ENCODE measurements at places on chromosomes 5 and 9. TPM values are rescaled to one million over a fixed set of nuclear protein-coding genes. Genes with fewer than 3 reads are reported as not detected.

GRCh38 chr9:126650404-126651341 is 36.9 kb downstream of the LMX1B start:
- H3K36me3 ChIP-seq: no peaks in the 10 kb centered on the region
- no peak overlapping the region for H3K4me3 ChIP-seq

DNA sequence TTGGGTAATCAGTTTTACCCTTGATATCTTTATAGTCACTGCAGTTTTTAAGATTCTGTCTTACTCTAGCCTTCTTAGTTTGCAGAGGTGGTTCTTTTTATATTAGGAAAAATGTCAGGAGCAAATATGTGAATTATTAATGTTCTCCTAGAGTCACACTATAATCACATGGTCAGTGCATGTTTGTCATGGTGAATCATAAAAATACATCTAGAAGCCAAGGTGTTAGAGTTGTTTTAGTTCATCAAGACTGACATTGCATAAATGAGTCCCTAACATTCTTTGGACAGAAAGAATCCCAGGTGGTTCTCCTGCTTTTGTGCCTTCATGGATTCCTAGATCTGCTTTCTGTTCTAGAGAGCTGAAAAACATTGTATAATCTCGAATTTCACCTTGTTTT is 22.9 kb downstream of the ATG10 start:
- DNase-seq: no peak
- H3K4me3 ChIP-seq: no peak overlapping the region
- no peaks in the 10 kb centered on the region for H3K27me3 ChIP-seq
- no peaks in the 10 kb centered on the region for H3K36me3 ChIP-seq
- no peak overlapping the region for H3K27ac ChIP-seq
- no peaks in the 10 kb centered on the region for H3K4me1 ChIP-seq

DNA sequence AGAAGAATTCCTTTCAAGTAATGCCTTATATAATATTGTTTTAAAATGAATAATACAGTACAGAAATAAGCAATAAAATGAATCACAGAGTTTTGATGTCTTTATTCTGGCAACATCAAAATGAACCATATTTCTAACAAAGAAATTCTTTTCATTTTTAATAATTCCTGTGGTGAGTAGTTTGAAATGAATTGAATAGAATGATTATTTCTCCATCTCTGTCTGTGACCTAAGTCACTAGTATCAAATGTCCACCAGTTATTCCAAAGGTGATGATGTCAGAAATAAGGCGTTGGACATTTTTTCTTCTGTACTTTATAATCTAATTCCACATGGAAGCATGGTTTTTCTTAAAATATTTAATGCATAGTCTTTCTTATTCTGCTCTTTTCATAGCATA is 106.2 kb downstream of the ADAMTSL1 start:
- H3K4me1 ChIP-seq: no peaks in the 10 kb centered on the region
- DNase-seq: no peak
- no peaks in the 10 kb centered on the region for H3K36me3 ChIP-seq
- no peaks in the 10 kb centered on the region for H3K27me3 ChIP-seq
- no peak overlapping the region for H3K27ac ChIP-seq

- no peak overlapping the region for H3K4me3 ChIP-seq
- no peaks in the 10 kb centered on the region for H3K27me3 ChIP-seq
- no peaks in the 10 kb centered on the region for H3K36me3 ChIP-seq
- H3K27ac ChIP-seq: no peak overlapping the region
These were observed 1.5 kb upstream of the SIT1 start for GRCh38 chr9:35651956-35652828.

DNA sequence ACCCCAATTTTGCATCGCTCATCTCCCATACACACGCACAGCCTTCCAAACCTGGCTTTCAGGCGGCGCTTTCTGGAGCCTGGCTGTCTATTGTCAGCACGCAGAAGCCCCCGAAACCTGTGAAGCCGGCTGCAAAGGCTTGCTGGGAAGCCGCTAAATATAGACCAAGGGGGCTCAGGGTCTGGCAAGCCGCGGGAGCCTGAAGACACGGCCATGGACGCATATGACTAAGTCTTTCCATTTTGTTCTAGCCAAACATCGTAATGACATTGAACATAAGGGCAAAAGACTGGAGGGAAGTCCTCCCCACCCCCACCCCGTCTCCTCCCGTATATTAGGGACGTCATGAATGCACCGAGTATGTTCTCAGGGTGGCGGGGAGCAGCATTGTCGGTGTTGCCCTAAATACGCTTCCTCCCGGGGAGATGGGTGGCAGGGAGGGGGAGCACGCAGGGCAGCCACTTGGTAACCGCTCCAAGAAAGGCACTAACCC is 1.1 kb downstream of the CTNND2 start:
- no peaks in the 10 kb centered on the region for H3K27me3 ChIP-seq
- H3K4me1 ChIP-seq: no peaks in the 10 kb centered on the region
- peak overlapping the region; percentile 32 for H3K27ac ChIP-seq
- no peaks in the 10 kb centered on the region for H3K36me3 ChIP-seq
- H3K4me3 ChIP-seq: peak overlapping the region; percentile 70
- DNase-seq: no peak

DNA sequence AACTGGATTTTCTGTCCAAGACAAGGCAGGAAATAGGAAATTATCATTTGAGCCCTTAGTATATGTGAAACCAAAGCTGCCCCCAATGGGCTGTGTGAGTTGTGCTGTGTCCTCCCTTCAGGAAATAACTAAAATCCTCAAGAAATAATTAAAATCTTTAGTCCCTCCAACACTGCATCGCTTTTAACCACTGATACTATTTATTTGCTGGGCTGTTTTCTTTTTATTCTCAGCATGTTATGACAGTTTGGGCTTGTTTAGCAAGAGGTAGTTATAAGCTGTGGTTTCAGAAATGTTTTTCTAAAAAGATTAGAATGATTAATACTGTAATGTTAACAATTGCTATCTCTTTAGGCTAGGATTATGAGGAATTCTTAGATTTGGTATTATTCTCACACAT is 187.0 kb upstream of the KCNN2 start:
- no peak overlapping the region for H3K4me3 ChIP-seq
- DNase-seq: no peak
- H3K27me3 ChIP-seq: no peaks in the 10 kb centered on the region
- H3K4me1 ChIP-seq: no peaks in the 10 kb centered on the region
- no peaks in the 10 kb centered on the region for H3K36me3 ChIP-seq

- no peak overlapping the region for H3K27ac ChIP-seq
- no peaks in the 10 kb centered on the region for H3K27me3 ChIP-seq
- DNase-seq: no peak
- H3K4me1 ChIP-seq: no peaks in the 10 kb centered on the region
- no peak overlapping the region for H3K4me3 ChIP-seq
- H3K36me3 ChIP-seq: no peaks in the 10 kb centered on the region
These were observed 11.7 kb downstream of the FIBCD1 start for GRCh38 chr9:130927338-130927737.

C5orf63 gene
- 2.4 TPM for total RNA-seq

SPINK6 gene
- total RNA-seq: not detected

Measured in breast epithelium (tissue), 4 donors.